ENCODE measurements at places on chromosomes 1 and 21. TPM values are rescaled to one million over a fixed set of nuclear protein-coding genes. Genes with fewer than 3 reads are reported as not detected.

Gene SPRR4
- not detected for total RNA-seq

Gene MRPS14
- 14.9 TPM for total RNA-seq

Gene KCNJ15
- 3.0 TPM for total RNA-seq

Gene CCDC27
- not detected for total RNA-seq

Gene PPFIA4
- total RNA-seq = 0.29 TPM

Gene ANGPTL3
- total RNA-seq = not detected

Gene IGSF3
- total RNA-seq = 2.8 TPM

Gene IFT25
- 11.0 TPM for total RNA-seq

Gene COL9A2
- 0.12 TPM for total RNA-seq

Gene FCER1G
- total RNA-seq = not detected

Gene GPR25
- total RNA-seq = not detected

Gene MIXL1
- total RNA-seq = 0.10 TPM

Gene LMX1A
- total RNA-seq = not detected

Gene HAO2
- not detected for total RNA-seq

Gene BMP8A
- total RNA-seq = 0.53 TPM

Gene TAL1
- 20.4 TPM for total RNA-seq

Gene OR6Y1
- not detected for total RNA-seq

Gene AGT
- total RNA-seq = not detected

Gene BNIPL
- not detected for total RNA-seq

Gene HSD3B1
- not detected for total RNA-seq

Gene CSMD2
- 0.15 TPM for total RNA-seq

Gene DIRAS3
- 7.9 TPM for total RNA-seq

Gene OR2T29
- not detected for total RNA-seq

Gene NLRP3
- total RNA-seq = 1.0 TPM

Gene RCSD1
- 7.1 TPM for total RNA-seq

Gene SFN
- total RNA-seq = not detected

Gene CD34
- total RNA-seq = 307 TPM

Gene MIS18A
- 7.8 TPM for total RNA-seq

Gene CD2
- total RNA-seq = not detected

Gene PRRX1
- total RNA-seq = 0.93 TPM

Gene PDC
- not detected for total RNA-seq

Gene TMEM54
- 64.8 TPM for total RNA-seq

Gene NBPF11
- 4.2 TPM for total RNA-seq

Gene AIM2
- not detected for total RNA-seq

Gene F3
- 35.4 TPM for total RNA-seq

Gene NGF
- not detected for total RNA-seq

Gene BTG2
- total RNA-seq = 35.9 TPM

Gene NCSTN
- total RNA-seq = 156 TPM

Gene AK5
- total RNA-seq = 3.6 TPM

Gene GPR37L1
- not detected for total RNA-seq

Gene CYP4Z1
- not detected for total RNA-seq
